SW 1271 (cell line): ENCODE measurements at places on chromosomes 4 and X.
A peak's percentile ranks its signal among the peaks of the same experiment; 100 is the strongest.

GRCh38 chr4:155887847-155888570 lies 15.5 kb upstream of the TDO2 start:
- no peak for DNase-seq

GRCh38 chrX:46686003-46686645 lies 72.8 kb downstream of the SLC9A7 start:
- DNase-seq = no peak

DNA sequence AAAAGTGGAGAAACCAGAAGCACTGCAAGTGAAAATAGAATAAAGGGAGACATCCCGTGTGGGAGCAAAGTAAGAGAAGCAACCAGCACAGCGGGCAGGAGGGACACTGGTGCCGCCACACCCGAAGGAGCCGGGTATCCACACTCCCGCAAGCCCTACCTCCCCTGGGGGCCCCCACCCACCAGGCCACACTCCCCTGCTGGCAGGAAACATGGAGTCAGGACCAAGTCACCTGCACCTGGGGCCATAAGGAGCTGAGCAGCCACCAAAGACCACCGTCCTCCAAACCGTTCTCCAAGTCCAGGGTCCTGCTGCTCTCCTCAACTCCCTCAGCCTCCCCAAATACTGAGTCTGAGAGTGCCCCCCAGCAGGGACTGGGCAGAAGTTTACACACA lies 30.5 kb downstream of the FGFRL1 start:
- no peak for DNase-seq

DNA sequence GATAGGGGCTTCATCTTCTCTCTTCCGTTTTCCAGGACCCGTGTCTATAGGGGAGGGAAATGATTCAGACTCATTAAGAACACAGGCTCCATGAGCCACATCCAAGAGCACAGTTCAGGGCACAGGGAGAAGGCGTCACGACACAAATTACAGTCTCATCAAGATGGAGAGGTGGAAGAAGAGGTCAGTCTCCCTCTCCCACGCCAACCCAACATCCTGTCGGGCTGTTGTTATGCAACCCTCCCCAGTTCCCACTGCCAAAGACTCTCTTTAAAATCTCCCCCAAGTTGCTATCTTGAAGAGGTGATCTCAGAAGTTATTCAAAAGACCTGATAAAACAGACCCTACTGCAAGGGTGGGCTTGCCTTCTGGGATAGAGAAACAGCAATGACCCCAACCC lies 12.6 kb downstream of the ZMYM3 start:
- no peak for DNase-seq

- no peak for DNase-seq
Observed at GRCh38 chrX:39450234-39450977, 647.4 kb downstream of the BCOR start.

DNA sequence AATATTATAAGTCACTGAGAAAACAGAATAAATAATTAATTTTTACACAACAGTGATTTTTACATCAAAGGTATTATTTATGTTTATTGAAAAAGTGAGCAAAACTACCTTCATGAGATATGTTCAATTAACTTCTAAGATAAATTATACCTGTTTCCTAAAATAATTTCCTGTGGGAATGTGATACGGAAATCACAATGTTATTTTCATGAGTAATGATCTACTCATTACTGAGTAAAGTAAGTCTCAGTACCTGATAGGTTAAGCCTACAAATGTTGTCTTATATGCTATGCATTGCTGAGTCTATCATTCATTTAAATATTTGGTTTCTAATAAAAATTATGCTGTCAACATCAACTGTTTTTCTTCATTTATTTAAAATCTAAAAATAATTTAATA lies 324.0 kb downstream of the STPG2 start:
- no peak for DNase-seq

GRCh38 chr4:7295911-7296660 lies 103.7 kb downstream of the SORCS2 start:
- no peak for DNase-seq

DNA sequence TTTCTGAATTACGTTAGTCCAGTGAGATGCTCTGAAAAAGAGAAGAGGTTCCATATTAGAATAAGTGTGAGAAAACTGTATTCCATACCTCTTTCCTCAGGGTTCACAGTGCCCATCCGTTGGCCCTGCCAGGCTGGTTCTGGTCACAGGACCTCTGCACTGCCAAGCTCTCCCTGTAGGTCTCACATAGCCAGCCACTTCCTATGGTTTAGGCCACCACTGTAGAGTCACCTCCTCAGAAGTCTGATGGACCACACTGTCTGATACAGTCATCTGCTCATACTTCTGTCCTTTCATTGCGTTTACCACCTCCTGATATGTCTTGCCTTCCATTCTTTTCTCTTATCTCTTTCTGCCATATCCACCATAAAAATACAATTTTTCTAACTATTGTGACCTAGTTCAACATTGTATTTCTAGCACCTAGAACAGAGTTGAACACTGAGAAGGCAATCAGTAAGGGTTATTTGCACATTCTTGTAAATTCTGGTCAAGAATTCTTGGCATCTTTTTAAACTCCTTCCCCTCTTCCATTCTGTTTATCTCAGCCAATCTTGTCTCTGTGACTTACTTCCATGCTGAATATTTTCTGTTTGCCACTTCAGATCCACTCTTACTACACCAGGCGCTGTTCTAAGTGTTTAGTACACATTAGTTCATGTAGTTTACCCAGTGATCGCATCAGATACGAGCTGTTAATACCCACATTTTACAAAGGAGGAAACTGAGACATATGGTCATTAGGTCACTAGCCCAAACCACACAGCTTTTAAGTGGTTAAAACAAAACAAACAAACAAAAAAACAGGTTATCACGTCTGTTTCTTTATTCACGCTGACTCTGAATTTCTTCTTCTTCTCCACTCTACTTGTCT lies 125.6 kb downstream of the CBR4 start:
- DNase-seq = no peak

DNA sequence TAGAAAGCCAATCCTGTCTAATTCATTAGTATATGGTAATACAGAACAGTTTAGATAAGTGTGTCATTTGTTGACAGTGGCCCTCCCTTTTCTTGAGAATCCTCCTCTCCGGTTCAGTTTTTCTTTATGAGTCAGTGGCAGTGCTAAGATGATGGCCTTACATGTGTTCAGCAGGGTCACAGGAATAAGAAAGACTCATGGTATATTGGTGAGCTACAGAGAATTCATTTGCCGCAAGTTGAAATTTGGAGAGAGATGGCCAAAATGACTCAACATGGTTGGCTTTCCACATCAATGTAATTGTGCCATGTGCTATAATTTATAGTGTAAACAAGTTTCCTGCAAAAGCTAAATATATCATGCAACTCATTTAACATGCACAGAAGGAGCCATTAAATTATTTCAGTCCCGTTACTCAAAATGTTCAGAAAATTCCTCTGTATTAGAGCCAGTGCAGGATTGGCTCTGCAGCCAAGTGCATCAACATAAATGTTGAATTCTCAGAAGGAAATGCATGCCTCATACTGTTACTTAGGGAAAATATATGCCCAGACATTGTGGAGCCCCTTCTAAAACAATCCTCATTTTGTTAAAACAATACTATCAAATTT lies 374.3 kb downstream of the AFF2 start:
- DNase-seq = no peak

- DNase-seq = no peak
Observed at GRCh38 chr4:172982151-172982590, 186.4 kb upstream of the GALNT7 start.

- no peak for DNase-seq
Observed at GRCh38 chr4:96136056-96136455, 296.2 kb downstream of the PDHA2 start.

DNA sequence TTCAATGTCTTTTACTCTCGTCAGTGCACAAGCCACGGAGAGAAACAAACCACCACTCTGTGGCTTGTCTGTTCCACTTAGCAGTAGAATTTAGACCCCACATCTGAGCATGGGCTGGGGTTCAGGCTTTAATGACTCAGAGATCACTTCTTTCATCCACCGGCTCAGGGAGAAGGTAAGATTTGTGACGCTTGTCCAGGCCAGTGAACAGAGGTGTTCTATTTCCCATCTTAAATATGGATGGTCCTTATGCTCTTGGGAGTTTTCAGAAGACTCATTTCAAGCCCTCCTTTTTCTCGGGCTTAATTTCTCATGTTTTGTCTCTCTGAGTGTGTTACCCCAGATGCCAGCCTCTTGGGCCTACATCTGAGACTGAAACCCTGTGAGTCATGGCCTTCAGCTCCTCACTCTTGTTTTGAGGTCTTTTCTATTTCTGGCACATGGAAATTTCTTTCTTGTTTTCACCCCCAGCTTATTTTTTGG lies 127.4 kb upstream of the SFRP2 start:
- no peak for DNase-seq

DNA sequence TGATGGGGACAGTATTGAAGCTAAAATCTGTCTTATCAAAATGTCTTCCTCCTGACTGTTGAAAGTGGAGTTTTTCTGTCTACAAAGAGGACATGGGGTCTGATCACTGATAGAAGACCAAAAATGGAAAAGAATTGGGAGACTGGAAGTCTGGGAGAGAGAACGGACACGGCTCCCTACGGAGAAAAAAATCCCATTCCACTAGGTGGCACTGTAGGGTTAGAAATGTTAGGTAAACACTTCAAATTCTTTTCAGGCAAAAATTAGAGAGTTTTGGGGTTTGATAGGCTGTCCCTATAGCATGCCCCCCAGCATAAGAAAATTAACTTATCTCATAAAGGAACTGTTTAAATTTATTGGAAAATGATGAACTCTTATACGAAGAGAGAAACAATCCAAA lies 200.5 kb downstream of the FAM133A start:
- no peak for DNase-seq

DNA sequence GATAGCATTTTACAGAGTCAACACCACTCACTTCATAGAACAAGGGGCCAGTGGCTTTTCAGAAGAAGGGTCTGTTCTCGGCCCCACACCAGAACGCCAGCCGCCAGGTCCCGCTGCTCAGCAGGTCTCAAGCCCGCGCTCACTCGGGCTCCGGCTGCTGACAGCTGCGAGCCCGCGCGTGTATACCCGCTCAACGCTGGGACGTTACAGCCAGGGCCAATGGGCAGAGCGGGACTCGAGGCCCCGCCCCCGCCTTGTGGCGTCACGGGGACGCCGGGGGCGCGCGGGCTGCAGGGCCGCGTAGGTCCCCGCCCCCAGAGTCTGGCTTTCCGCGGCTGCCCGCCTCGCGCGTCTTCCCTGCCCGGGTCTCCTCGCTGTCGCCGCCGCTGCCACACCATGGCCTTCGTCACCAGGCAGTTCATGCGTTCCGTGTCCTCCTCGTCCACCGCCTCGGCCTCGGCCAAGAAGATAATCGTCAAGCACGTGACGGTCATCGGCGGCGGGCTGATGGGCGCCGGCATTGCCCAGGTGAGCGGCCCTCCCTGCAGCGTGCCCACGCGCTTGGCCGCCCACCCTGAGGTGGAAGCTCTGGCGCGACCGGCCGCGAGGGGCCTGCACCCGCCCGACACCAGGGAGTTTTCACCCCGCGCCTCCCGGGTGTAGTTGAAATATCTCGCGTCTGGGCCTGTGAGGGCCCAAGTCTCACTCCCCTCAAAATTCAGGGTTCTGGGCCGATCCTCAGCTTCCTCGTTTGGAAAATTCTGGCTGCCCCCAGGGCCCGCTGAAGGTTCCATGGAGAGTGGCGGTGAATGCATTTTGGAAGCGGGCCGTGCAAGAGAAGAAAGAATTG lies at the start of gene HADH:
TSS of gene HADH (plus strand) at position 353 of the 850 bp plus-strand sequence. CDS start at position 397, 44 bp downstream.
- DNase-seq = peak; percentile 80

GRCh38 chrX:110132450-110133114 lies 129.7 kb downstream of the TMEM164 start:
- DNase-seq = no peak

DNA sequence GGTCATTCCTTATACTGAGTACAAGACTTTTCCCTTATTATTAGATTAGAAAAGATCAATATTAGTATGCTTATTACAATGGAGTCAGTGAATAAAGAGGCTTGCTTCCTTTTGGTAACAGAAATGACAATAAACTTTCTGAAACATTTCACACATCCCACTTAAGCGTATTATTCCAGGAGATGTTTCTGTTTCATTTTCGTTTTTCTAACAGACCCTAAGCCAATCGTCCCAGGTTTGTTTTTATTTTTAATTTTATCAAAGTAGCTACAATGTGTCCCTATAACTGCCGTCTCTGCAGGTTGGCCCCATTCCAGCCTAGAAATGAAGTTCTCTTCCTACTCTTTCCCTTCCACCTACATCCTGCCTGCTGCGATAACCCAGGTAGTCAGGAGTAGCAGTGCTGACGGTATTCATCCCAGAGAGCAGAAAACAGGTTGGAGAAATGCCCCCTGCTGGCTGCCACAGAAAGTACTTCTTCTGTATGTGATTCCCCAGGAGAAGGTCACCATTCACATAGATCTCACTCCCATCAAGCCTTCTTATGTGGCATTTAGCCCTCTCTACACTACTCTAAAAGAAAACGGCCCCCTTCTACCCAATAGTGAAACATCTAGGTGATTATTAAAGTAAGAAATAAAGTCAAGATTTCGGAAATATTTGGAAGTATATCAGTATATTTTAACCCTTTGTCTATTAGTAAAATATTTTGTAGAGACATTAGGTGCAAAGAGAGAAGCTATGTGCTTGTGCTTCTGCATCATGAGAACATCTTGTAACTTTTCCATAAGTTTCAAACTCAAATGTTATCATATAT lies 40.4 kb downstream of the ENPEP start:
- DNase-seq = peak; percentile 45

DNA sequence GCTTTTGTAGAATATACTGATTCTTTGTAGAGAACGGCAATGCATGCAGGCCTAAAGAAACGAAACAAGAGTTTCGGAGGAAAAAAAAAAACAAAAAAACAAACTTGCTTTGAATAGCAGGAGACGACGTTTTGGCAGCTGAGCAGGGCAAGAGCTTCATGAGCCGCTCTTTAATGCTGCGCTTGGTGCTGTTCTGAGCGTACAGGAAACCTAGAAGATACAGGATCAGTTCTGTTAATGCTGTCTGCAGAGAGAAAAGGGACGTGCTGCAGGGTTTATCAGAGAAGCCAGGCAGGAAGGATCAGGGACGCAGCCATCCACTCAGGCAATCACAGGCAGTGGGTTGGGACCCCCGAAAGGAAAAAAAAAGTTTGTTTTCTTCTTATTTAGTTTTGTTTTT lies 182.2 kb downstream of the PACRGL start:
- no peak for DNase-seq

- DNase-seq = no peak
Observed at GRCh38 chr4:137994853-137995252, 247.3 kb downstream of the SLC7A11 start.

- DNase-seq = no peak
Observed at GRCh38 chr4:158861766-158862165, 92.9 kb downstream of the FNIP2 start.

DNA sequence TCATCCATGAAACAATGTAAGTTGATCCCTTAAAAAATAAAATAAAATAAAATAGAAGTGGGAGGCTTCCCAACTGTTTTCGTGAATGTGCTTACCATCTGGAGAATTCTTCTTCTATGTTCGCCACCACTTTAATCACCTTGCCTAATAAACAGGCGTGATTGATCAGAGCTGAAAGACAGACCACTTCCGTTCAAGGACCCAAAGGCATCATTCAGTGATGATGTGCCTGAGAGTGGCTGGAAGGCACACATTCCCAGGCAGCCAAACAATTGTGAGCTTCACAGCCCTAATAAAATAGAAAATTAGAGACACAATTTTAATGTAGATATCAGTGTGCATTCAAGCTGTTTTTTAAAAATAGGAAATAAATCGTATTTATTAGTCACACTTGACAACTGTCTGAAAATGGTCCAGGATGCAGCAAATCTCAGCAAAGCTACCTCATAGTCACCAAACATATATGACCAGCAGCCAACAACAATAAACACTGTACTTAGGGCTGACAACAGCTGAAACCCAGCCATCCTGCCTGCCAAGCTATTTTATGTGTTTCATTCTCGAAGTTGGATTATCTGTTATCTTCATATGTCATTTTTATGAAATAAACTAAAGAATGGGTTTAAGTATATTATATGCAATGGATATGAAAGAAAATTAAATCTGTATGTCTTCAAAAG lies 163.2 kb upstream of the FAM9B start:
- DNase-seq = no peak
